ENCODE measurements at places on chromosomes 3 and 15.

DNA sequence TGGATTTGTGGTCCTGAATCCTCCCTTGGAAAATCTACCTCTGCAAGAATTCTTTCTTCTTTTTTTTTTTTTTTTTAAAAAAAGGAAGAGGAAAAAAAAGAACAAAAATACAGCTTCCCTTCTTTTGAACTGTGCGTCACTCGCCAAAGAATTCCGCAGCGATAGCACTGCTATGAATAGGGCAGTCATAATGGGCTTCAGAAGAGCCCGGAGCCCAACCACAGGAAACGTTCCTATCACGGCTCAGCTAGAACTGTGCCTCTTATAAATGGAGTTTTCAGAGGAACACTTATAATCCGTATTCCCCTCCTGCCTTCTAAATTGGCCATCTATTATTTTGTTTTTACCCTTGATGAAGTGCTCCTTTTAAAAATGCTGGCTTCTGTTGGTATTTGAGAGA, 227.7 kb downstream of the ADAMTS17 start:
- peak; percentile 89 for DNase-seq

DNA sequence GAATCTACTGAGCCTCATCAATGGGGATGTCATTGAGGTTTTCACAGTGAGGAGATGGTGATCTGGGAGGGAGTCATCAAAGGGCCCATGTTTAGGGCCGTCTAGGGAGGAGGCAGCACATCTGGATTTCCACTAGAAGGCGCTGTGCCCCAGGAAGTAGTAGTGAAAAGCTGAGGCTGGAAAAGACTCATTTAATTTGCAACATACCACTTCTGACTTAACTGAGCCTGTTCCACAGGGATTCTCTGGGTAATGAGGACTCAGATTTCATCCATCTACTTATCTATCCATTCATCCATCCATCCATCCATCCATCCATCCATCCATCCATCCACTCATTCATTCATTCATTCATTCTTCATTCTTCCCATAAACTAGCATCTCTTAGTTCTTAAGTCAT, 17.4 kb upstream of the SHF start:
- DNase-seq: peak; percentile 65

GRCh38 chr3:196992461-196993065, 23.9 kb upstream of the PIGZ start:
- no peak for DNase-seq

GRCh38 chr15:23384371-23384770, 29.8 kb downstream of the GOLGA8S start:
- DNase-seq: no peak

GRCh38 chr3:23431764-23432163, 228.6 kb downstream of the UBE2E2 start:
- DNase-seq: peak; percentile 53

DNA sequence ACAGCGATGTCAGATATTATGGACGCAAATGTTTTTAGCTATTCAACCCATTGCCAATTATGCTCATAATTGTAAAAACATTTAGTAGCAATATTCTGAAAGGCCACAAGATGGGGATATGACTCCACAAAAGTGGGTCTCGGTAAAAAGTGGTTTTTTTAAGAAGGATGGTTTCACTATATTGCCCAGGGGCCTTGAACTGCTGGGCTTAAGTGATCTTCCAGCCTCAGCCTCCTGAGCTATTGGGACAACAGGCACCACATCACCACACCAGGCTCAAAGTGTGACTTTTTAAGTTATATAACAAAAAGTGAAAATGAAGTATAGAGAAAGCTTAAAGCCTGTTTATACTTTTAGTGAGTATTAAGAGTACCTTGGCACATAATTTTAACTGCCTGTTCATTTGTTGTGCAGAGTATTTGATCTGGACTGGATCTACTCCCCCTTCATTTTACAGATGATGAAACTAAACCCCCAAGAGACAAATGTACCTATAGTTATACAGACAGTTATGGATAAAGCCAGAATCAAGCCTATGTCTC, 9.4 kb downstream of the NAA50 start:
- peak; percentile 70 for DNase-seq

- DNase-seq: no peak
These were observed 8.0 kb downstream of the AMIGO3 start for GRCh38 chr3:49711489-49711888.

- DNase-seq: no peak
These were observed 8.7 kb downstream of the CTDSPL2 start for GRCh38 chr15:44435893-44436667.

DNA sequence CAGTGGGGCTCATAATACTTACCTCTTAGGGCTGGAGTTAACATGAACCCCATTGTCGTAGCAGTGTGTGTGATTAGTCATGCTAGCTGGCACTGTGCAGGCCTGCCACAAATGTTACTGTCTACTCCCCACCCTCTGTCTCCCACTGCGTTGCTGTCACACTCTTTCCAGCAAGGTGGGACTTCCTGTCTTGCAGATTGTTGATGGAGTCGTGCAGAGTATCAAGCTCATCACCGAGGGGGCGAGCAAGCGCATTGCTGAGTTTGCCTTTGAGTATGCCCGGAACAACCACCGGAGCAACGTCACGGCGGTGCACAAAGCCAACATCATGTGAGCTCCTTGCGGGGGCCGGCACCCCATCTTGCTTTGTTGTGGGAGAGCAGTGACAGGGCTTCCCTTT, 12.9 kb downstream of the IDH3A start:
- no peak for DNase-seq

Measured in fibroblast of upper back skin (primary cell).